NCI-H774 (cell line): ENCODE measurements at places on chromosomes 6 and 20.

DNA sequence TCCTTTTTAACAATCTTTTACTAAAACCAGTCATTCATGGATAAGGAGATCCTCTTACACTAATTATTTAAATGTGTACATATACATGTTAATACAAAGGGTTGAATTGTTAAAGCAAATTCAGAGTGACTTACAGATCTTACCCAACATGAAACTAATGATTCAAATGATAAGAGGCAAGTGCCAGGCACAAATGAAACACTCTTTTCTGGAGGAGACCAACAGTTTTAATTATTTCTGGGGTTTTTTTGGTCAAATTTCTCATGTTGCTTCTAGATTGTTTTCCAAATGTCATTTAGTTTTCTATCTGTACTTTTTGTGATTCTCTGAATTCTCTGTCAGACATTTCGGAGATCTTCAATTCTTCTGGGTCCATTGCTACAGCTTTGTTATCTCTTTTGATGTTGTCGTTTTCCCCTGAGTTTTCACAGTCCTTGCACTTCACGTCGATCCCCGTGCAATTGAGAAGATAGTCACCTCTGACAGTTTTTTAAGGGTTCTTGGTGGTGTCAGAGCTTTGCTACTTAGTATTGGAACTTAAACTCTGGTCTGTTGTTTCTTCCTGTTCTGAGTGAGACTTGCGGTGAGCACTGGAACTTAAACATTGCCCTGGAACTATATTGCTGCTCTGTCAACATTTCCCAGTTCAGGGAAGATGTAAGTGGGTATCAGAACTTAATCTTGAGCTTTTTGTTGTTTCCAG, 23.2 kb downstream of the MAS1 start:
- no peak for DNase-seq

DNA sequence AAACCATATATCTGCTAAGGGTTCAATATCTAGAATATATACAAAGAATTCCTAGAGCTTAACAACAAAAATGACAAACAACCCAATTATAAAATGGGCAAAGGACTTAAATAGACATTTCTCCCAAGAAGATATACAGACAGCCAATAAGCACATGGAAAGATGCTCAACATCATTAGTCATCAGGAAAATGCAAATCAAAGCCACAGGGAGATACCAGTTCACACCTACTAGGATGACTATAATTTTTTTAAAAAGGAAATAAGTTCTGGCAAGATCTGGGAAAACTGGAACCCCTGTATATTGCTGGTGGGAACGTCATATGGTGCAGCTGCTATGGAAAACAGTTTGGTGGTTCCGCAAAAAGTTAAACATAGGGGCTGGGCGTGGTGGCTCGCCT, 116.2 kb upstream of the MYL9 start:
- no peak for DNase-seq

- DNase-seq: no peak
Observed at GRCh38 chr6:108877046-108877751, 29.0 kb downstream of the ARMC2 start.

GRCh38 chr6:101818051-101818450, 424.5 kb downstream of the GRIK2 start:
- peak; percentile 44 for DNase-seq

DNA sequence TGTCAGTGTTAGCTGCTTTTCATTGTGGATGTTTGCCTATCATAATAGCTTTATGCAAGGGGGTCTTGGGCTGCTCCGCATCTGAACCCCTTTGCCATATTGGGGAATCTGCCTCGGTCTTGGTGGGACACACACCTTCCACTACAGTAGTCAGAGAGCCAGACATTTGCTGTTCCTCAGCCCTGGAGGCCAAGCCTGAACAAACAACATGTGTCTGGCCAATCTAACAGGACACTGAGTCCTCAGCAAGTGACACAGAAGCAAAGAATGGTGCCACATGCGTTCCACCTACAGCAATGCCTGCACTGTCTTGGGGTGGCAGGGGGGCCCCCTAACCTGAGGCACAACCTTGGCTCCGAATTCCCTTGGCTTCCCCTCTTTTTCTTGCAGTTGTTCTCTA, 243.9 kb downstream of the LY86 start:
- DNase-seq: no peak

DNA sequence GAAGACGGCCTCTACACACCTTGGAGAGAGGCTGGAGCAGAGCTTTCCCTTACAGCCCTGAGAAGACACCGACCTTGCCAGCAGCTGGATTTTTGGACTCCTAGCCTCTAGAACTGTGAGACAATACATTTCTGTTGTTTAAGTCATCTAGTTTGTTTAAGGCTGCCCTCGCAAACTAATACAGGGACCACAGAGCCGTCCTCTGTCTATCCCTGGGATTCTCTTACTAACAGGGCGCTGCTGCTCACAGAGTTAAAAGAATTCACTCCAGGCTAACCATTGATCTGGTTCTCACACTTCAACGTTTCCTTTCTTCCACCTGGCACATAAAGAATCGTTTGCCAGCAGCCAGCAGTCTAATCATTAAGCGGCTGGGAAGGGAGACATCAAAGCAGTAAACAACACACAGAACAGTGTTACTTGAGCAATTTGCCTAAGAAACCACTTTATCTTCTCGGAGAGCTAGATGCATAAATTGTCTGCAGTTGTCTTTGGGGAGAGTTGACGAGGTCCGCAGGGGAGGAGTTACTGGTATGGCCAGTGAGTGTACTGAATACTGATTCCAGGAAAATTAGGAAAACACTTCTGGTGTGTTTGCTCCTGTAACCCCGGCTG, 103.5 kb upstream of the AKAP12 start:
- DNase-seq: no peak

DNA sequence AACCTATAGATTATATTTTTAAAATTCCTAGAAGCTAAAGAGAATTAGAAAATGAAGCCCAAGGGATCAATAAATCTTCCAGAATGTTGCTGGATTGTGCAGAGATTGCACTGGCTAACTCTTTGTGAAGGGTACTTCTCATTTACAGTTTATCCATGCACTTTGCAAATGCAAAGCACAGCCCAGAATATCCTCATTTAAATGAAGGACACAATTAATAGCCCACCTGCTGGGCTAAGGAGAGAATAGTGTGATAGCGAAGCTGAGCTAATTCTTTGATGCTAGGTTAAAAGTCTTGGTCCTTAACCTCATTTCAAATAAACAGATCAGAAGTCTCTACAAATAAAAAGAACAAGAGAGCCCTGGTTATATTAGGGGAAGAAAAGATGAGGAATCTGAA, 72.5 kb downstream of the SMPDL3A start:
- no peak for DNase-seq

- DNase-seq: no peak
Observed at GRCh38 chr6:3233321-3233720, 5.9 kb upstream of the TUBB2B start.

DNA sequence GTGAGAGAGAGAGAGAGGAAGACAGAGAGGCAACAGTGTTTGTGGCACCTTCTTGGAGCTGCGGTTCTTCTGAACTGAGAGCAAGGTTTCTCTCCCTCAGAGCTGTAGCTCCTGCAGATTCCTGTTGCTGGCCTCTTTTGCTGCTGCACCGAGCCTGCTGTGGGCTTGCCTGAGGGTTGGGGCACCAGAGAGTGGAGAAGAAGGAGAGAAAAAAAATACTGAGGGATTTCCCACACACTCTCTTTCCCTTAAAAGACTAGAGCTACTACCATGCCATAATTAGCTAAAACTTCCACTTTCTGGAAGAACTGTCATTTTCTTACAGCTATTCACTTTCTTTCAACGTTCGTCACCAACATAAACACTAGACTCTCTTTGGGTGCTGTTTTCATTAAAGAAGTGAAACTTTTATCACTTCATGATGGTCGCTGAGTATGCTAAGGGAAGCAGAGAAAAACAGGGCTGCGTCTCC, 18.2 kb upstream of the ECI2 start:
- DNase-seq: no peak

- no peak for DNase-seq
Observed at GRCh38 chr20:25223179-25223661, 24.7 kb upstream of the PYGB start.

DNA sequence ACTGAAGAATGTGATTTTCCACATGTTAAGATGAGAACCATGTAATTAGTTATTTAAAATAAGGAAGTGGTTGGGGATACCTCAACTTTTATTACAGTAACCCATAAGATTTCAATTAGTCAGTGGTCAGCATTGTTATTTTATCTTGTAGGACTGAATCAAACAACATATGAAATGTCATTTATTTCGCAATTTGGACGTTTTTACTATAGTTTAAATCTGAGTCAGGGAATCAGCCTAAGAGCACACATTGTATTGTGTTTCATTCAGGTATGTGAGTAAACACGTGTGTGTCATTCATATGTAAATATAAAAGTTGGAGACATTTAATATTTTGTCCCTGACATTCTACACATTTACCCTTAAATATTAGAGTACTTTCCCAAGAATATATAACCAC, 1418.7 kb downstream of the GRIK2 start:
- DNase-seq: no peak

- no peak for DNase-seq
Observed at GRCh38 chr6:167027772-167028171, 28.6 kb downstream of the CEP43 start.

GRCh38 chr20:45545754-45546453, 1.3 kb downstream of the EPPIN start:
- DNase-seq: no peak

DNA sequence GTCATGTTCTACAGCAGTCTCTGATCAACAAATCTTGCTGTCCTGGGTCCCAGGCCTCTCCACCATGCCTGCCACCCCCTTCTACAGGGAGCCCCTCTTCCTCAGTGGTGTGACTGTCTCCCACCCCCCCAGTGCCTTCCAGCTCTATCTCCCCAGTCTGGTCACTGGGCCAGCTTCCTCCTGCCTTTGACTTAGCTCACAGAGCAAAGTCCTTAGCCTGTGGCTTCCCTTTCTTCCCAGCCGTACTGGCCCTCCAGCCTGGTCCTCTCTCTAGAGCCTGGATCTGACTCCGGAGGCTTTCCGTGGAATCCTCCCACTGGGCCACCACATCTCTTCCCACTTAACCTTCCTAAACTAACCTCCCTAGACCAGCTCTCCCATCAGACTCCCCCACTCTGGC, 17.0 kb downstream of the MAPK13 start:
- no peak for DNase-seq

DNA sequence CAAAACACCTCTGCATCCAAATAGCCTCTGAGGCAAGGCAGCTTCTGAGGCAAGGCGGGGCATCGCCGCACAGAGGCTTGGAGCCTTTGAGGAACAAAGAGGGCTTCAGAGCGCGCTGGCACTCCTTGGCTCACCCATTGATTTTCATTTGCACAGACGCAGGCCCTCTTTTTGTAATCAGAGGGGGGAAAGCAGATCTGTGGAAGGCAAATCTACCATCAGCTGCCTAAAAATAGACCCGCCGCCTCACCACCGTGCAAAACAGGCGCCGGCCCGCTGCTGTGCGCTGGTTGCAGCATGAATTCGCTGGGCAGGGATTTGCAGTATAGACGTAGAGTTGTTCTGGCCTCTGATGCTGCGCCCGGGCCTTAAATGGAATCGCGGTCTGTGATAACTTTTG, 69.9 kb upstream of the STMND1 start:
- no peak for DNase-seq

DNA sequence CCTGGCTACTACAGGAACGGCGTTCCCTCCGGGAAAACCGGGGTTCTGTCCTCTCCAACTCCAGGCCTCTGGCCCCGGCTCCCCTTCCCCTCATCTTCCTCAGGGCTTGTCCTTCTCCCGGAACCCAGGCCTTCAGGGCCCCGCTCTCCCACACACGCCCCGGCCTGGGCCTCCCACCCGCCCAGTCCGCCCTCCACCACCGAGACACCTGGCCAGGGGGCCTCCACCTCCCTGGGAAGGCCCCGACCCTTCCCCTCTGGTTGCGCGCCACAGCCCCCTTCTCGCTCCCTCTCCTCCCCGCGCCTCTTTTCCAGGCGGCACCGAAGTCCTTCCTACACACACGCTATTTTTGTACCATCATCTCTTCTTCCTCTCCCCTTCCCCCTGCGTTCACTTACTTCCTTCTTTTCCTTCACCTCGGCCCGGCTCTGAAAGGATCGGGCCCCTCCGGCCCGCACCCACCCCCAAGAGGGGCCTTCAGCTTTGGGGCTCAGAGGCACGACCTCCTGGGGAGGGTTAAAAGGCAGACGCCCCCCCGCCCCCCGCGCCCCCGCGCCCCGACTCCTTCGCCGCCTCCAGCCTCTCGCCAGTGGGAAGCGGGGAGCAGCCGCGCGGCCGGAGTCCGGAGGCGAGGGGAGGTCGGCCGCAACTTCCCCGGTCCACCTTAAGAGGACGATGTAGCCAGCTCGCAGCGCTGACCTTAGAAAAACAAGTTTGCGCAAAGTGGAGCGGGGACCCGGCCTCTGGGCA, 1.3 kb upstream of the SIRPA start:
- DNase-seq: no peak

DNA sequence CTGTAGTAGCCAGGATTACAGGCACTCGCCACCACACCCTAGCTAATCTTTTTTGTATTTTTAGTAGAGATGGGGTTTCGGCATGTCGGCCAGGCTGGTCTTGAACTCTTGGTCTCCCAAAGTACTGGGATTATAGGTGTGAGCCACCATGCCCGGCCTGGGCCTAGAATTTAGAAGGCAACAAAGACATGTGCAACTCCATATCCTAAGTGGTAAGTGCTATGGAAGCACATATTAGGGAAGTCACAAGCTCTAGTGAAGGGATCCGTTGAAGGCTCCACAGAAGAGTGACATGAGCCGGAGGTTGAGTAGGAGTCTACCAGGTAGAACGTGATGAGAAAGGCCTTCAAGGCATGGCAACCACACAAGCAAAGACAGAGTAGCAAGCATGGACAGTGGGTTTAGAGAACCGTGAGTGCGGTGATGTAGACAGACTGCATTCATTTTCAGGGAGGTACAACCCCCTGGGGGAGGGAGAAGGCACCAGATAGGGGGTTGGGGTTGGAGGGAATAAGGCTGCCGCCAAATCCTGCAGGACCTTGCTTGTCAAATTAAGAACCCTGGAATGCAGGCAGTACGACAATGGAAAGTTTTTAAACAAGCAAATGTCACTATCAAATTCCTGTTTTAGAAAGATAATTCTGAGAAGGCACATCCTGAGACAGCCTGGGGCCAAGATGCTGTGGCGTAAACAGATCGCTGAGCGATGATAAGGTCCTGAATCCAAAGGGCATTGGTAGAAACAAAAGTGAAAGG, 50.2 kb downstream of the ARHGAP18 start:
- DNase-seq: no peak

DNA sequence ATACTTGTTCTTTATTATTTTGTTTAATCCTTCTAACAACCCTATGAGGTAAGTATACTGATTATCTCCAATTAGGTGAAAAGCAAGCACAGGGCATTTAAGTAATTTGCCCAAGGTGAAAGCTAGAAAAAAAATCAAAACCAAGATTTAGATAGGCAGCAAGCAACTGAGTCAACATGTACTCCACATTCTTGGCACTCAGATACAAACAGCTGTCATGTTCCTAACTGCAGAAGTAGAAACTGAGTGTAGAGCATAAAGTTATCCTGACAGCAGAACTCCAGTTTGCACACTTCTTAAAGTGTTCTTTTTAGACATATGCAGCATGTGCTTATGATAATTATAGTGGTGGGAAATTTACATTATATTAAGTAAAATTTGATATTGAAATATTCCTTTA, 278.1 kb downstream of the MEI4 start:
- DNase-seq: no peak
